Activated T-helper 17 cell treated with anti-CD3 and anti-CD28 coated beads, Interleukin-2, amount 50 U/mL, for 72 hours (primary cell): ENCODE measurements at places on chromosomes 2 and 18.

DNA sequence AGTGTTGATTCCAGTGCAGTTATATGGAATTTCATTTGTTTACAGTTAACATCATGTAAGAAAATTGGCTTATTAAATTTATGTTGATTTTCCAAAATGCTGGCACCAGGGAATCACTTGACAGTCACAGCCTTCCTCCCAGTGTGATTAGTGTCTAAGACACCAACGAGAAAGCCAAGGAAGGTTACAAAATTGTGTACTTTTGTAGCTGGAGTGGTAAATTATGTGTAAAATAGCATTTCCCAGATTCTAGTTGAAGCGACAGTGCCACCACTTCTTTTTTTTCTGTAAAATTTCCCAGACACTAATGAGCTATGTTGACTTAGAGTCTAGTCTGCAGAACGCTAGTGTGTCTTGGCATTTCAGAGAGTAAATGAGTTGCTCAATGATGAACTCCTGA is 101.3 kb downstream of the NCK2 start:
- no peak for ATAC-seq

GRCh38 chr2:86344404-86344803 is 7.0 kb upstream of the REEP1 start:
- ATAC-seq = no peak

DNA sequence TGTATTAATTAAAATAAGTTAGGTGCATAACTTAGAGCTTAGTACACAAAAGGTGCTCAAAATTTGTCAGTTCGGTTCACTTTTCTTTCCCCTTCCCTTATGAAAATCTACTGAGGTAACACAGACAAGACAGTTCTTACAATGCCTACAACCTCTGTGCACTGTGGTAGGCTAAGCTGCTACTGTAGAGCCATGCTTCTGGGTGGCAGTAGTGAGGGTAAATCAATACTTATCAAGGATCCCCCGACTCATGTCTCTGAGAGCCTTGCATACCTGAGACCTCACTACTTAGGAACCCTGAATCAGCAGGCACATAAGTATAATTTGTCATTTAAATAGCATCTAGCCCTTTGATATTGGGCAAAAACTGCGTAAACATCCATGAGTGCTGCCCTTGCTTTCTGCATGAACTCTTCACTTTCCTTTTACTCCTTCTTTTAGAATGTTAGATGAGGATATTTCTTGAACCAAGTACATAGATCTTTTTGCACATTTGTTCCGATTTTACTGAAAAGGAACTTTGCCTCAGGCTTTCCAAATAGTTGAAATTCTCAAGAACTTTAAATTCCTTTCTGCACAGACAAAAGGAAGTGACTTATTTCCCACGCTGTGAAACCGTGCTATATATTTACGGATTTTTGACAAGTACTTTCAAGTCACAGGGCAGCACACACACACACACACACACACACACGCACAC is 234.4 kb downstream of the TRIB2 start:
- ATAC-seq = no peak

- no peak for ATAC-seq
Observed at GRCh38 chr2:67919490-67919889, 143.3 kb downstream of the C1D start.

DNA sequence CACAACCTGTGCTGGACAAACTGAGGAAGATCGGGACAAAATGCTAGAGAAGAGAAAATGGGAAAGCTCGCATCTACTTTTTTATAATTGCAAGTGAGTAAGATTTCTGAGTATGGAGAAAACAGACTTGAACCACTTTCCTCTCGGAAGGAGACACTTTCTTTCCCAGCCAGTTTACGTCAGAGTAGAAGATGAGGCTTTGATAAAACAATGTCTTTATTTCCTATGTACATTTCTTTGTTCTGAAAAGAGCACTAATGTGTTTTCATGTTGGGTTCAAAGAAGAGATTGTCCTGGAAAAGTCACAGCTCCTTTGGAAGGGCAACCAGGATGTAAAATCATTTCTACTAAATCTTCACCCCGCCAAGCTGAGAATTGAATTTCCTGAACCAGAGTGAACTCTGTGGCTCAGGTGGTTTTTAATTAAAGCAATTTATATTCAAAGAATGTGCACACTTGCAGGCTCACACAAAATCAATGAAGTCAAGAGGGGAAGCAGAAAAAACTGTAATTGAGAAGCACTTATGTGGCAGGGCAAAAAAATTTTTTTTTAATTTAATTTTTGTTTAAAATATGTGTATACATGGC is 23.4 kb upstream of the ITGA6 start:
- ATAC-seq = no peak

DNA sequence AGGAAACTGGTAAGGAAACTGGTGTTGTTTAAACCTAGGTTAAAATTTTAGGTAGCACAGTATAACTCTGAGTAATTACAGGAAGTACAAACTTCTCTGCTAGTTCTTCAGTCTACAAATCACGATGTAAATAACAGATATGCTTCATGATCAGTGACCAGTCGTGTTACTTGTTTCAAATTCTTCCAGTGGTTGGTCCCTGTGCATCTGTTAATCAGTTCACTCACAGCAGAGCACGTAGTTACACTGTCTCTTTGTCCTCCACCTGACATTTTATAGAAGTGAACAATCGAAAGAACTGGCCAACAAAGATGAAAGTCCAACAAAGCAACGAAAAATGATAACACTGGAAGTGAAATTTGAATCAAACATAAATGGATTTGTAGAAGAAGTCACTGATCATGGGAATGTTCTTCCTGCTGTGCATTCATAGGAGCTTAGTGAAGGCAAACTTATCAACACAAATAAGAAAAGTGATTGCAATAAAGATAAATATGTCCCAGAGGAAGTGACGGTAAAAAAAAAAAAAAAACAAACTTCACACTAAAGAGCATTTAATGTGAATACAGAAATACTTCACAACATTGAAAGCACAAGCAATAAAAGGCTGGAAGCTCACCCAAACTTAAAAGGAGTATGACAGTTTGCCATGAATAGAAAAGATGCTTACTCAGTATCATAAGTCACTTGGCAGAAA is 7.0 kb downstream of the EIF2AK2 start:
- ATAC-seq = peak; percentile 87

DNA sequence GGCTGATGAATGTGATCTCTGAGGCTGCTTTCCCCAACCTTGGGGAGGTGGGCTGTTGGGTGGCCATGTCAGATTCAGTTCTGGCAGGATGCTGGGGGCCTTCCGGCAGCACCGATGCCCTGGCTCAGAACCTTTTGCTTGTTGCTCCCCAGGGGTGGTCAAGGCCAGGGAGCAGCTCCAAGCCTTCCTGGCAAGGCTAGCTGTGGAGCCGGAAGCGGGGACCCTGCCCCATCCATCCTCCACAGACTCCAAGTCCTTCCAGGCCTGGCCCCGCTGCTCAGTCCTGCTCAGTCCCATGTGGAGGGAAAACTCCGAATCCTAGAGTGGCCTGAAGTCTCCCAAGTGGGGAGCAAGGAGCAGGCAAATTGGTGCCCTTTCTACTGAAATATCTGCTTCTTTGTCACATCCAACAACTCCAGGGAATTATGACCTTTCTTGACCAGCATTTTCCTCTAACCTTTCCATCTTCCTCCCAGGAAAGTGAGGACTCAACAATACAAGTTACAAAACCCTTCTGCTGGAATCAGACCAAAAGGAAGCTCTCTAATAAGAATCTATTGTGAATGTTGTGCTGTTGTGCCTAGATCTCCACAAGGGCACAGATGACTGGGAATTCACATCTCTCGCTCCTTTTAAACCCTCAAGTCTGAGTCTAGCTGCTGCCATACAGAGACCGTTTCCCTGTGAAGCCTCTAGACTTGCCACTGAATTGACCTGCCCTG is 134.0 kb downstream of the MCFD2 start:
- ATAC-seq = no peak

- no peak for ATAC-seq
Observed at GRCh38 chr2:84855731-84856130, 25.2 kb downstream of the TRABD2A start.

GRCh38 chr2:198408171-198408570 is 603.8 kb downstream of the PLCL1 start:
- ATAC-seq = no peak

GRCh38 chr2:31383471-31384153 is 30.9 kb downstream of the XDH start:
- ATAC-seq = peak; percentile 40

GRCh38 chr2:196171946-196172345 is 568 bp upstream of the STK17B start:
- ATAC-seq = peak; percentile 0

DNA sequence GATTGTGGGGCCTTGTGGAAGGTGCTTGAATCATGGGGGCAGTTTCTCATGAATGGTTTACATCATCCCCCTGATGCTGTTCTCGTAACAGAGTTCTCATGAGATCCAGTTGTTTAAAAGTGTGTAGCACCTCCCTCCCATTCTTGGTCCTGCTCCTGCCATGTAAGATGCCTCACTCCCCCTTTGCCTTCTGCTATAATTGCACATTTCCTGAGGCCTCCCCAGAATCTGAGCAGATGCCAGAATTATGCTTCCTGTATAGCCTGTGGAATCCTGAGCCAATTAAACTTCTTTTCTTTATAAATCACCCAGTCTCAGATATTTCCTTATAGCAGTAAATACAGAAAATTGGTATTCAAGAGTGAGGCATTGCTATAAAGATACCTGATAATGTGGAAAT is 15.6 kb upstream of the WDR75 start:
- ATAC-seq = no peak

DNA sequence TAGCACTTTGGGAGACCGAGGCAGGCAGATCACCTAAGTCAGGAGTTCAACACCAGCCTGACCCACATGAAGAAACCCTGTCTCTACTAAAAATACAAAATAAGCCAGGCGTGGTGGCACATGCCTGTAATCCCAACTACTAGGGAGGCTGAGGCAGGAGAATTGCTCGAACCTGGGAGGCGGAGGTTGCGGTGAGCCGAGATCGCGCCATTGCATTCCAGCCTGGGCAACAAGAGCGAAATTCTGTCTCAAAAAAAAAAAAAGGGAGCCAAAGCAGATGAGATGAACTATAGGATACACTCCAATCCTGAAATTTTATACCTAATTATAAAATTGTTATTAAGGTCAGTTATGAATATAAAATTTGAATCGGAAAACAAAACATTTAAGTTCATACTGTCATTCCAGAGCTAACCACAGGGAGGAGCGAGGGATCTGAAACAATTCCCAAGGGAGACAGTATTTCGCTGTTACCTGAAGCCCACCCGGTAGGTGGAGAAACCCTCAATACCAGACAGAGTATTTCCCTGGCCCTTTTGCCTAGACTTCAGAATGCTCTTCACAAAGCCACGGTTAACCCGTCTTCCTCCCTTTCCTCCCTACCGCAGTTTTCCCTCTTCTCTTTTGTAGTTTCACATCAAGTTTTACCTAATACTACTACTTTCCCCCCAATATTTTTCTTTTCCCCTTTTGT is 1.4 kb downstream of the PPM1G start:
- no peak for ATAC-seq

DNA sequence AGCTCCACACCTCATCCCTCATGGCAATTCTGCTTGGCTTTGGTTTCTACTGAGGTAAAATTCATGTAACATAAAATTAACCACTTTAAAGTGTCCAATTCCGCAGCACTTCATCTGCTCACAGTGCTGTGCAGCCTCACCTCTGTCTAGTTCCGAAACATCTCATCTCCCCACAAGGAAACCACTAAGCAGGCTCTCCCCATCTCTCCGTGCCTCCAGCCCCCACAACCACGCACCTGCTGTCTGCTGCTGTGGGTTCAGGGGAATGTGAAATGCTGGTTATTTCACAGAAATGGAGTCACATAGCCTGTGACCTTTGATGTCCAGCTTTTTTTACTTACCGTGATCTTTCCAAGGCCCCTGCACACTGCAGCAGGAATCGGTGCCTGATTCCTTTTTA is 7.7 kb upstream of the GPC1 start:
- ATAC-seq = peak; percentile 65

- ATAC-seq = no peak
Observed at GRCh38 chr2:241103176-241103595, 1.1 kb upstream of the MTERF4 start.

- no peak for ATAC-seq
Observed at GRCh38 chr2:69641471-69641870, 2.1 kb downstream of the AAK1 start.

GRCh38 chr2:56260415-56260814 is 76.6 kb downstream of the CCDC85A start:
- ATAC-seq = no peak

GRCh38 chr18:11176481-11176881 is 27.1 kb upstream of the PIEZO2 start:
- ATAC-seq = no peak

- ATAC-seq = no peak
Observed at GRCh38 chr2:201969241-201969937, 64.3 kb upstream of the FZD7 start.

DNA sequence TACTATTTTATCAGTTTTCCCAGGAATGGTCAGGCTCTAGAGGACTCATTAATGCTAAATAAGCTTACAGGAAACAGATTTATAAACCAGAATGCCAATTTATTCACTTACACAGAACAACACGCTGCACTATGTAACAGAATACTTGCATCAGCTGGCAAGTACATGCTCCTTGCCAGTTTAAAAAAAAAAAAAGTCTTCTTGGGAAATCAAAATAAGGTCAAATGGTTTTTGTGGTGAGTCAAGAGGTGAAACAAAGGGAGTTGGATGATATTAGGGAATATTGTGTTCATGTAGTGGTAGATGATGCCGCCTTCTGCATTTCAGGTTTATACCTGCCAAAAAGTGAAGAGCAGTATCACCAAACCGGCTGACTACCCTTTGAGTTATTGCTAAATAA is 1322.1 kb upstream of the ZEB2 start:
- ATAC-seq = no peak

DNA sequence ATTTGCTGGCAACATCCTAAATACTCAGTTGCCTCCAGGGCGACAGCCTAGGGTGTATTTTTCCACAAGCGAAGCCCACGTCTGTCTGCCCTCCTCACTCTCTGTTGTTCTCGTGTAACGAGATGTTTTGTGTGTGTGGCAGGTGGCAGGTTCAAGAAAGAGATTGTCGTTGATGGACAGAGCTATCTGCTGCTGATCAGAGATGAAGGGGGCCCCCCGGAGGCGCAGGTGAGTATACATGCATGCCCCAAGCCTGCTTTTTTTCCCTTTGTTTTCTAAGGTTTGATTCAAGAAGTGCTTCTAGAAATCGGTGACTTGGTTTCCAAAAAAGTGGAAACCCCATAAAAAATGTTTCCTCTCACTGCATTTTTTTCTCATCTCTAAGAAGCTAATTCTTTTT is 247.0 kb downstream of the AGAP1 start:
- no peak for ATAC-seq
